ENCODE measurements at places on chromosomes 2 and 18.

DNA sequence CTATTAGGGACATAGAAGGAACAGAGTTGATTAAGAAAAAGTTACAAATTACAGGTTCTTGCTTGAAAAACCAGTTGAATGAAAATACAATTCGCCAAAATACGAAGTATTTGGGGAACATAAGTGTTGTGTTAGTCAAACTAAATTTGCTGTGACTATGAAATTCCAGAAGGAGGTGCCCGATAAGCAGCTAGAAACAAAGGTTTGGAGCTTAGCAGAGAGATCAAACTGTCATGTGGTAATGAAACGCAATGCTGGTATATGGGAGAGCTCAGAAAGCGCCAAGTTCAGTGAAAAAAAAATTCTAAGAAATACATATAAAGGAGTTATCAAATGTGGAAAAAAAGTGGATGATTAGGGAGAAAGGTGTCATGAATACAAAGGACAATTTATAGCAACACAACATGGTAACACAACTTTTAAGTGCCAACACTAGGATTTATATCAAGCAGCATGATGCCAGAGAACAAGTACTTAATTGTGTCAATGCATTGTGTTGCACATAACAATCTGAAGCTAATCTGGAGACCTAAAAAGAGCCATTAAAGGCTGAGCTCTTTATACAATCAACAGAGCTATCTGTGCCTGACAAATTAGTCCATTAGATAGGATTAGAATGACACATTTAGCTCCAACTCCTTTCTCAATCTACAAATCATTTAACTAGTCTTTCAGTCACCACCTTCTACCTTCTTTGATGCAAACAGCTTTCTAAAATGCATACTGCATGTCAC is 31.2 kb downstream of the SMAD2 start:
- DNase-seq: no peak

DNA sequence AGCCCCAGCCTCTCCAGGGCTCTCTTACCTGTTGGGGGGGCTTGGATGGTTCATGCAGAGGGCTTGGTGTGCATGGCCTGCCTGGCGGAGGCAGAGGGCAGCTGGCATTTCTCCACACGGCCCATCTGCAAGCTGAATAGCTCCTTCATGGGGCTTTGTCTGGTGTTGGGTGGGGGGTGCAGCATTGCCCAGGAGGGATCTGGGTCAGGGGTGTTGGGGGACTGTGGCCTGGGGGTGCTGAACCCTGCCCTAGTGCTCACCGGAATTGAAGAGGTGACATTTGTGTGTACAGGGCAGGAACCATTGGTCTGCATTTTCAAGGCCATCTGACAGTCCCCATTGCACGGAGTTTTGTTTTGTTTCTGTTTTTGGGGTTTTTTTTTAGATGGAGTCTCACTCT is 58.8 kb upstream of the HAAO start:
- DNase-seq: no peak

GRCh38 chr2:148585696-148586095 is 58.9 kb upstream of the EPC2 start:
- DNase-seq: no peak

- DNase-seq: no peak
Observed at GRCh38 chr2:88321449-88322248, 130.8 kb downstream of the FOXI3 start.
